ENCODE measurements at places on chromosomes 6 and 20.

GRCh38 chr6:30151580-30151979, 9.4 kb downstream of the TRIM10 start:
- H3K27me3 ChIP-seq = no peaks in the 10 kb centered on the region
- H3K4me3 ChIP-seq = no peak overlapping the region
- no peak for DNase-seq
- H3K36me3 ChIP-seq = no peaks in the 10 kb centered on the region

- DNase-seq = no peak
- H3K4me3 ChIP-seq = no peak overlapping the region
- H3K27ac ChIP-seq = no peak overlapping the region
Measured at GRCh38 chr20:53804920-53805894, 211.6 kb upstream of the ZNF217 start.

GRCh38 chr6:157855325-157855724, 32.3 kb downstream of the SNX9 start:
- no peaks in the 10 kb centered on the region for H3K27me3 ChIP-seq
- no peak overlapping the region for H3K27ac ChIP-seq
- H3K4me3 ChIP-seq = no peak overlapping the region
- peaks cover under 1% of the 10 kb centered on the region for H3K4me1 ChIP-seq

DNA sequence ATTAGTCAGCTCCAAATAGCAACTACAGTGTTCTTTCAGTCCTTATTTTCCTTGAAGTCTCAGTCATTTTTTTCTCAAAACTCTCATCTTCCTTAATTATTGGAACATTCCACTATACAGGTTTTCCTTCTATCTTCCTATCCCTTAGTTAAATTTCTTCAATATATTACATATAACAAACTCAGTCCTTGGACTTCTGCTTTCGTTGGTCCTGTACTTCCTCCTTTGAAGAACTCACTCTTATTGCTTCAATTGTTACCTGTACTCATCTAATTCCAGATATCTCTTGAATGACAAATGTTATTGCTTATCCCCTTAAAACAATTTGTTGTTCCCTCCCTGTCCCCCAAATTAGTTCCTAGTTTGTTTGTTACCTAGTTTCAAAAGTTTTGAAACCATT, 67.7 kb upstream of the NOTCH4 start:
- H3K4me3 ChIP-seq = no peak overlapping the region
- no peak overlapping the region for H3K27ac ChIP-seq
- H3K4me1 ChIP-seq = no peaks in the 10 kb centered on the region

DNA sequence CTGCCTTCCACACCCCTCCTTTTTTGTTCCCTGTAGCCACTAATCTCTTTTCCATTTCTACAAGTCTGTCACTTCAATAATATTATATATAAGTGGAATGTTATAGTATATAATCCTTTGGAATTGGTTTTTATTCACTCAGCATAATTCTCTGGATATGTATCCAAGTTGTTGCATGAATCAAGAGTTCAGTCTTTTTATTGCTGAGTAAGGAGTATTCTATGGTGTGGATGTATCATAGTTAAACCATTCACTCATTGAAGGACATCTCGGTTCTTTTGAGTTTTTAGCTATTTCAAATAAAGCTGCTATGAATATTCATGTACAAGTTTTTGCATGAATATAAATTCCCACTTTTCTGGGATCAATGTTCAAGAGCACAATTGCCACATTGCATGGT, 69.5 kb upstream of the TASP1 start:
- no peak for DNase-seq
- no peaks in the 10 kb centered on the region for H3K4me1 ChIP-seq
- no peaks in the 10 kb centered on the region for H3K27me3 ChIP-seq
- H3K4me3 ChIP-seq = no peak overlapping the region
- H3K27ac ChIP-seq = no peak overlapping the region

- DNase-seq = no peak
- no peaks in the 10 kb centered on the region for H3K36me3 ChIP-seq
- no peak overlapping the region for H3K4me3 ChIP-seq
- H3K4me1 ChIP-seq = no peaks in the 10 kb centered on the region
- no peak overlapping the region for H3K27ac ChIP-seq
Measured at GRCh38 chr6:62670490-62671223, 384.6 kb upstream of the KHDRBS2 start.

- H3K36me3 ChIP-seq = peaks cover 7% of the 10 kb centered on the region
- peaks cover 4% of the 10 kb centered on the region for H3K4me1 ChIP-seq
- no peaks in the 10 kb centered on the region for H3K27me3 ChIP-seq
- no peak overlapping the region for H3K4me3 ChIP-seq
- no peak for DNase-seq
- H3K27ac ChIP-seq = no peak overlapping the region
Measured at GRCh38 chr6:33628401-33628964, 7.4 kb downstream of the ITPR3 start.

All from H9 (cell line).